ENCODE measurements at places on chromosomes 5 and 9.

- DNase-seq = no peak
These were observed 1.0 kb downstream of the SMIM3 start for GRCh38 chr5:150779397-150780186.

DNA sequence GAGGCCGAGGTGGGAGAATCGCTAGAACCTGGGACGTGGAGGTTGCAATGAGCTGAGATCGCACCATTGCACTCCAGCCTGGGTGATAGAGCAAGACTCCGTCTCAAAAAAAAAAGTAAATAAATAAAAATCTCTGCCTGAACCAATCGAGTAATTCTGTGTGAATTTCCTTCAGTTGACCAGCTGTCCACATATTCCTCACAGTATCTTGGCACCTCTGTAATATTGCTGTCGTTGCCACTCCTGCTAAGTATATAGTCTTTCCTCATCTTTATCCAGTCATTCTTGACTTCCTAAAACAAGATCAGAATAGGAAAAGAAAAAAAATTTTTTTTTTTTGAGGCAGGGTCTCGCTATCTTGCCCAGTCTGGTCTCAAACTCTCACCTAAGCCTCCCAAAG lies 29.9 kb downstream of the KDM3B start:
- DNase-seq = no peak

DNA sequence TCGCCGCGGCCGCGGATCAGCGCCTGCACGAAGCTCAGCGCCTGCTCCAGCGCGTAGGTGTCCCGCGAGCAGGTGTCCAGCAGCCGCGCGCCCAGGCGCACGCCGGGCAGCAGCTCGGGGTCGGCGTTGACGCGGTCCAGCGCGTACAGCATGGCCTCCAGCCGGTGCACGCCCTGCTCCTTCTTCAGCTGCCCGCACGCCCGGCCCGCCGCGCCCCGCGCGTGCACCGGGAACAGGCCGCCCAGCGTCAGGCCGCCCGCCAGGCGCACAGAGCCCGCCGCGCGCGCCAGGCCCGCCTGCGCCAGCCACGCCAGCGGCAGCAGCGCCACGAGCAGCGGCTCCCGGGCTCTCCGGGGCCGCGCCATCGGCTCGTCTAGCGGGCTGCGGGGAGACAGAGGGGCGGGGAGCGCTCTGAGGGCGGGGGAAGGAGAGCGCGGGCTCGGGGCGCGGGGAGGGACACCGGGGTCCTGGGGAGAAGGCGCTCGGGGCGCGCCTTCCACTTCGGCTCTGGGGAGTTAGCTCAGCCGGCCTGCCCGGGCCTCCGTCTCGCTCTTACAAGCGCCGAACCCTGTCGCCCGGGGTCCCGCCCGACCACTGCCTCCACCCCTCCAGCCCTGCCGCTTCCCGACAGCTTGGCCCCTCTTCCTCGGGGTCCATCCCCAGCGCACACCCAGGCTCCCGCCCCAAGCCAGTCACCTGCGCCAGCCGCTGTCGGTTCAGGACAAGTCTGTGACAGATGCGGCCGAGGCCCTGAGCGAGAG lies at the start of gene GRM6:
TSS of gene GRM6 (minus strand) at position 741 of the 761 bp plus-strand sequence. CDS start at position 365, 376 bp downstream.
- DNase-seq = no peak

- DNase-seq = no peak
These were observed 221.7 kb downstream of the PCSK5 start for GRCh38 chr9:76112151-76112550.

- no peak for DNase-seq
These were observed 5.5 kb downstream of the GIN1 start for GRCh38 chr5:103114440-103114839.

- no peak for DNase-seq
These were observed 307.3 kb downstream of the MLLT3 start for GRCh38 chr9:20314981-20315380.

GRCh38 chr9:101582553-101582952 lies 12.2 kb downstream of the PPP3R2 start:
- DNase-seq = no peak

DNA sequence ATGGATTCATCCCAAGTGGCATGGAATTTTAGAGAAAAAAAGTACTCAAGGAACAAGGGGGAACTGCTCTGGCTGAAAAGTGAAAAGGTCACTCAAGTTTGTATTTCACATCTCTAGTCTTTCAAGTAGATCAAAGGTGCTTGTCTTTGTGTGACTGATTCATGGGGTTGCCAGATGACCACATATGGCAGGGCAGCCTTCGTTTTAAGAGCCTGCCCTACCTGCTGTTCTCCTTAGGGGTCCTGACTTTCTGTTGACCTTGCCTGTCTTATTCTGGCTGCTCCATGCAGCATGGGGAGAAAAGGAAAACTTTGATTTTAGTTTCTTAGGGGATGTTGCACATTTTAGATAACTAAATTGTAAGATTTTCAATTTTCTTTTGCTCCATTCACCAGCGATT lies 877.7 kb downstream of the TLE1 start:
- no peak for DNase-seq

DNA sequence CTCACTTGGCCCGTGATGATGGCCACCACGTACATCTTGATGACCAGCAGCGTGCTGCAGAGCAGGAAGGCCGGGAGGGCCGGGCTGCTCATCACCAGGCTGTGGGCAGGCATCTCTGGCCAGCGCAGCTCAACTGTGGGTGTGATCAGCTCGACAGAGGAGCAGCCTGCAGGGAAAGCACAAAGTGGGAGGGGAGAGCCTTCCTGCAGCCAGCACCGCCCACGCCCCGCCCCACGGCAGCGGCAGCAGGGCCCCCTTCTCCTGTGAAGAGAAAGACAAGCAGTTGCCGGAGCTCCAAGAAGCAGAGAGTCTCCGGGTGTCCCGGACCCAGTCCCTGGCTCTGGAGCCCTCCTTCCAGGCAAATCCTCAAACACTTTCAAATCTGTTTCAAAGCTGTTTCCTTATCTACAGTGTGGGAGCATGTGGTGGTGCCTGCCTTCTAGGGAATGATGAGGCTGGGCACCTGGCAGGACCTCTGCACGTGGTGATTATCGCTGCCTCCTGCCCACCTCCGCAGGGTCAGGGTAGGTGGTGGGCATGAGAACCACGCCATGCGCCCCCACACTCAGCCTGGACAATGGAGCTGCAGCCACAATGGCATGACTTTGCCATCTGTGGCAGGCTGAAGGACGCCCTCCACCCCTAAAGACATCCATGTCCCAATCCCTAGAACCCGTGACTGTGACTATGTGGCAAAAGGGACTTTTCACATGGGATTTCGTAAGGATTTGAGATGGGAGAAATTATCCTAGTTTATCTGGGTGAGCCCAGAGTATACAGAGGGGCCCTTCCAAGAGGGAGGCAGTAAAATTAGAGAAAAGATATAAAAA lies at the start of gene PTGES:
TSS of gene PTGES (minus strand) at position 143 of the 830 bp plus-strand sequence. CDS start at position 113, 30 bp downstream.
- no peak for DNase-seq

GRCh38 chr9:71213633-71214032 lies 92.2 kb upstream of the TRPM3 start:
- DNase-seq = no peak

- no peak for DNase-seq
These were observed 58.1 kb downstream of the ZNF474 start for GRCh38 chr5:122187426-122187825.

- DNase-seq = no peak
These were observed 134.5 kb downstream of the ALDH1A1 start for GRCh38 chr9:72818385-72818784.

GRCh38 chr5:72599065-72599433 lies 91.8 kb upstream of the ZNF366 start:
- DNase-seq = no peak

- no peak for DNase-seq
These were observed 20.9 kb downstream of the OR2Y1 start for GRCh38 chr5:180718810-180719453.

All from cortex of kidney (tissue), 1 donor.